Activated CD8-positive, alpha-beta memory T cell treated with anti-CD3 and anti-CD28 coated beads for 4 hours (primary cell): ENCODE measurements at places on chromosomes 3 and 15.

- DNase-seq, result no peak
Measured at GRCh38 chr15:56528136-56528535, 63.2 kb upstream of the MNS1 start.

GRCh38 chr15:27671819-27672437, 427.2 kb downstream of the OCA2 start:
- no peak for DNase-seq

- DNase-seq, result no peak
Measured at GRCh38 chr3:196519718-196520082, 4.6 kb upstream of the SMCO1 start.

DNA sequence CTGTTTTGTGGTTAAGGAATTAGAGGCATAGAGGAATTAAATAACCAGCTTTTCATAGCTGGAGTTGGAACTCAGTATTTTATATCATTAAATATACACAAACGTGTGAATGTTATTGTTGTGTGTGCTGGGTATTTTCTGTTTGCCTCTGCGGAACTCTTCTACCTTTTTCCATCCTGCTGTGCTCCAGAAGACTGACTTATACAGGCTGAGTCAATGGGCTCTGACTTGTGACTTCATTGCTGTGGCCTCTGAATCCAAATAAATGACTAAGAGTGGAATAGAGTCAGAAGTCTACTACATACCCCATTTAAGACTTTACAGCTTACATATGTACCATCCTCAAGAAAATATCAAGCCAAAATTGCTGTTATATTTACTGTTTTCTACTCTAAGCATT, 17.6 kb downstream of the ARIH1 start:
- DNase-seq, result no peak

DNA sequence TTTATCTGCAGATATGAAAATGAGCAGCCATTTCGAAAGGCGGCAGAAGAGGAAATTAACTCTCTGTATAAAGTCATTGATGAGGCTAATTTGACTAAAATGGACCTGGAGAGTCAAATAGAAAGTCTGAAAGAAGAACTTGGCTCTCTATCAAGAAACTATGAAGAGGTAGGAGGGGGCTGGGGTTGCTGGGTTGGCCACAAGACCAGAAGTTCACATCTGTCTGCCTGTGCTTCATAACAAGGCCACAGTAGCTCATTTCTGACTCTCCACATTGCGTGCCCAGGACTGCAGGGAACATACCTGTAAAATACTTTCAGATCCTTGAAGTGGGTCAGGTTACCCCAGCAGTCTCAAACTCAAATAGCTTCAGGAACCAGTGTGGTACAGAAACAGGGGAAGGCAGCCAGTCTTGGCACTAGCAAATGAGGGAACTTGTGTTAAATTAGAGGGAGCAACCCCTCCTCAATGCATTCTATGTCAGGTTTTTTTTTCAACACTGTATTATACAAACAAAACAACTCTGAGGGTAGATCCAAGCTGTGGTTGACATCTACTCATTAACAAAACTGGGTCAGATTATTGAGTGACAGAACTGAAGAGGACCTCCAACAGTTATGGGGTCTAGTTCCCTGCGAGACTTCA, 48.7 kb downstream of the BFSP2 start:
- DNase-seq, result no peak

GRCh38 chr15:95715906-95716656, 614.4 kb upstream of the NR2F2 start:
- DNase-seq, result no peak

DNA sequence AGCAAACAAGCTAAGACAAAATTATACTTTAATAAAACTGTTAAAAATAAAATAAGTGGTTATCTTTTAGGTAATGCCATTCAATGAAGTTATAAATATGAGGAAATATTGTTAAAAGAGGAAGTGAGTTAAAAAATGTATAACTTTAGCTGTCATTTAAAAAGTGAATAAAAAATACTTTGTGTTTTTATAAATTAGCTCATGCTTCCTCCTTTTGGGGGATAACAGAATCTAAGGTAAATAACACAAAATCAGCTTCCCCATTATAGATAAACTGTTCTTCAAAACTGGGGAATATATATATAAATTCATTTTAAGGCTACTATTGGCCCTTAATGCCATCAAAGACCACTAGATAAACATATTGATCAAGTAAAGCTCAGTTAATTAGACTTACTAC, 113.7 kb upstream of the AADACL2 start:
- no peak for DNase-seq

GRCh38 chr3:192494174-192494573, 233.2 kb downstream of the FGF12 start:
- no peak for DNase-seq

GRCh38 chr3:135109681-135110080, 314.6 kb downstream of the EPHB1 start:
- DNase-seq, result no peak

DNA sequence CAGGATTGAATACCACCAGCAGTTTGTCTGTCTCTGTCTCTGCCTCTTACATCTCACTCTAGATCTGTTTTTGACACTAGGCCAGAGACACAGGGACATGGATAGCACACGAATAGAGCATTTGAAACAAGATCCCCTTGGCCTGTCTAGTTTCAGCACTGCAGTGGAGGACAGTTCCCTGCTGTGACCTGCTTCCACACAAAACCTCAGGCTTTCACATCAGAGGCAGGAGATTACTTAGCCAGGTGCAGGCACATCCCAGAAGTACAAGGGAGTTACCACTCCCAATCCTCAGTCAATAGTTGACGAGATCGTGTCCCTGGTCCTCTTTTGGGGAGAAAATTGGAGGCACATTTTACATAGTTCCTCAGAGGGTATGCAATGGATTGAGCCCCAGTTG, 34.0 kb upstream of the CCK start:
- no peak for DNase-seq

GRCh38 chr3:194339356-194339755, 11.8 kb downstream of the CPN2 start:
- no peak for DNase-seq

- DNase-seq, result no peak
Measured at GRCh38 chr3:65685621-65686235, 353.0 kb downstream of the MAGI1 start.
